ENCODE measurements at places on chromosomes 4 and X.

- DNase-seq, result no peak
Measured at GRCh38 chr4:184198190-184198589, 19.5 kb downstream of the ENPP6 start.

- no peak for DNase-seq
Measured at GRCh38 chrX:49878128-49878833, 1.0 kb upstream of the USP27X start.

DNA sequence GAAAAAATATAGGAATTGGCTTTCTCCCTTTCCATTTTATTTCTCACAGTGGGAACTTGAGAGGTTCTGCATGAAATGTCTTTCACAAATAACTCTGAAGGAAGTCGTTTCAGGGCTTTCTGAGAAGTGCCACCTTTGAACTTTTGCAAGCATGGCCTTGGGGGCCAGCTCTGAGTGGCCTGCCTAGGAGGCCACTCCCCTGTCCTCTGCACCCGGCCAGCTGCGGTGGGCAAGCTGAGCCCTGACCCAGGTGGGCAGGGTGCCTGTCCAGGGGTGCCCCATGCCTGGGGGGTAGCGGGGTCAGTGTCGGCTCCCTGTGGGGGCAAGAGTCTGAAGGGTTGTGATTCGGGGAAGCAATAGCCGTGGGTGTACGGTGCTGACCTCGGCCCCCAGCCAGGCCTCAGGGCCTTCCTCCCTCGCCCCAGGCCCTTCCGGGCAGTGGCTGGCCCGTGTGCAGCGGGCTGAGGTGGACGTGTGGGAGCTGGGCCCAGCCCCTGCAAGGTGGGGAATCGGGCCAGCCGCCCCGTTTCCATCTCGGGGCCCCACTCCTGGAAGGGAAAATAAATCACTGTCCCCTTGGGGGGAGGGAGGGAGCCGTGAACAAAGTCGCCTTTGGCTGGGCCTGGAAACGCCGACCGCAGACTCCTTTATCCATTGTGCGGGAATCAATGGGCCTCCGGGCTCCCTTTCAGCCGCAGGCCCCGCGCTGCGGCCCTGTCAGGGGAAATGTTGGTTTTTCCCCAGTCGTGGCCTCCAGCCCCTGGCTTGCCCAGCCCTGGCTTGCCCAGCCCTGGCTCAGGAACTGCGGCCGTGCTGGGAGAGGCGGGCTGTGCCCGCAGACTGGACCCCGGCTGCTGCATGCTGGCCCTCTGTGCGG, 3.1 kb downstream of the FGFRL1 start:
- no peak for DNase-seq

- no peak for DNase-seq
Measured at GRCh38 chr4:40254608-40255392, 58.0 kb downstream of the RHOH start.

DNA sequence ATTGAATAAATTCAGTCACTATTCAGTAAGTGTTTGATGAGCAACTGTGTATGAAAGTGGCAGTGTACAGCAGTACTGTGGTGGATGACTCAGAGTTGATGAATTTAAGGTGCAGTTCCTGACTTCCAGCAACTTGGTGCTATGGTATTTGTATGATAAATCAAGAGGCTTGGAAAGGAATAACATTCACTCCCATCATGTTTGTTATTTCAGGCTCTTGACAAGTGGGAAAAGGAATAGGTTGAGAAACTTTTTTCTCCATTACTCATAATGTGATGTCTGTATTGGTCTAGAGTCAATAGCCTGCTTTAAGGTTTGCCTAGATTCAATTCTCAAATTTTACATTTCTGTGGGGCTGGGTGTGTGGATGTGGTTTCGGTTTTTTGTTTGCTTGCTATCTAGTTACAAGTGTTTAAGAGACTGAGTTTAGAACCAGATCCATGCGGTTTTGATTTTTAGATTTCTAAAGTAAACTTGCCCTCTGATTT, 35.1 kb upstream of the CYP2U1 start:
- DNase-seq, result no peak

DNA sequence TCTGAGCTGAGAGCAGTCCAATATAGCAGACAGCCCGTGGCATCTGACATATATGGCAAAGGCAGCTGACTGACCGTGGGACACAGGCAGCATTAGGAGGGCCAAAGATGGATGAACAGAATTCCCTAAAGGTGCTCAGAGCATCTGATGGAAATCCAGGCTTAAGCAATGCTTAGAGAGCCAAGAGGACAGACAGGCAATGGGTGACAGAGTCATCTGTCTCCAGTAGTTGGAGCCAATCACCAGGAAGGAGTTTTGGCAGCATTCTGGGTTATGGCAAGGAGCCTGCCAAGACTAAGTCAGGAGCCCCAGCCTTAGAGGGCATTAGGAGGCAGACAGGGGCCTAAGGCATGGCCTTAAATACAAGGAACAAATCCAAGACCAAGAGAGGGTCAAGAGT, 153.3 kb upstream of the USP9X start:
- no peak for DNase-seq

Data from stimulated activated CD8-positive, alpha-beta memory T cell treated with anti-CD3 and anti-CD28 coated beads, Interleukin-12 subunit alpha, Interleukin-12 subunit beta, amount 100 ng/mL, for 4 hours (primary cell).